Endothelial cell of umbilical vein (primary cell): ENCODE measurements at places on chromosomes 2 and 18.

DNA sequence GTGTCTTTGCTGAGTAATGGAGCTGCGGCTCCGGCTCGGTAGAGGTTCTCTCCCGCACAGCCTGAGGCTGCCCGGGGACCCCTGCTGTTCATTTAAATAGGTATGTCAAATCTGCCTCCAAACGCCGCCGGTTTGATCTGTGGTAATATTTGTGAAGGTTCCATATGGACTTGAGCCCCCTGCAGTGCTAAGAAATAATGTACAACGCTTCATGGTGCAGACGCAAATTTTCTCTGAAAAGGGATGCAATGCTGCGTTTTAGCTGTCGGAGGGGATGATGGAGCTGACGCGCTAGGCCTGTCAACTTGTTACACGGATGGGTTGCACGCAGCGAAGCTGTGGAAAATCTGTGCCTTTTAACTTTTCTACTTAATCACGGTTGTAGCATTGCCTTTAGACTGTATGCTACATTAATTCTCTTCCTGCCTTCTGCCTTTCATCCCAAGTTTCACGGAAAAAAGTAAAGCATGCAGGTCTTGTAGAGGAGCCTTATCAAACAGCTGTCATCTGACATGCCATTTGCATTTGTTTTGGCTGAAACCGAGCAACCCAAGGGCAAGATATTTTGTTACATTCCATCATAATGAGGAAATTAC, 43.2 kb downstream of the MRPS9 start:
- DNase-seq, result peak; percentile 38

- no peak for DNase-seq
Measured at GRCh38 chr2:60416221-60417008, 137.0 kb downstream of the BCL11A start.

GRCh38 chr2:61210332-61210981, 48.5 kb downstream of the C2orf74 start:
- DNase-seq, result no peak

- DNase-seq, result no peak
Measured at GRCh38 chr2:126482582-126483464, 173.1 kb upstream of the GYPC start.

DNA sequence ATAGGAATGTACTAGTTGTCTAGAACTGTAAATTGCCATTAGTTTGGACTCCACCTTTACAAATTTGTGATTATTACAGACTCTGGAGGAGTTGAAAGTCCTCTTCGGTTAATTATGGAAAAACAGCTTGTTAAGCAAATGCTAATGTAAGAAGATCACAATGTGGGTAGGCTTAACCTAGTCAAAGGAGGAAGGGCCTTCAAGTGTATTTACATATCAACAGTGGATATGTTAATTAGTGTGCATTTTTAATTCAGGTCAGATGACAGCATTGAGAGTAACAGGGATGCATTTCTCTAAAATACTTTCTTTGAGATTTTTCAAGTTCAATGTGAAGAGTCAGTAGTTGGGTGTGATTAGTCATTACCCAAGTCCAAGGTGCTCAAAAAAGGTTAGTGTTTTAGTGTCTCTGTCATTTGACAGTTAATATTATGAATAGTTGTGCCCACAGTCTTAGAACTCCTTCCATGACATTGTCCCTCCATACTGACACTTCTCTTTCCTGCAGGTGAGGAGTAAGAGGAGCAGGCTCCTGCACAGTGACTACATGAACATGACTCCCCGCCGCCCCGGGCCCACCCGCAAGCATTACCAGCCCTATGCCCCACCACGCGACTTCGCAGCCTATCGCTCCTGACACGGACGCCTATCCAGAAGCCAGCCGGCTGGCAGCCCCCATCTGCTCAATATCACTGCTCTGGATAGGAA, 28.0 kb downstream of the CD28 start:
- no peak for DNase-seq

DNA sequence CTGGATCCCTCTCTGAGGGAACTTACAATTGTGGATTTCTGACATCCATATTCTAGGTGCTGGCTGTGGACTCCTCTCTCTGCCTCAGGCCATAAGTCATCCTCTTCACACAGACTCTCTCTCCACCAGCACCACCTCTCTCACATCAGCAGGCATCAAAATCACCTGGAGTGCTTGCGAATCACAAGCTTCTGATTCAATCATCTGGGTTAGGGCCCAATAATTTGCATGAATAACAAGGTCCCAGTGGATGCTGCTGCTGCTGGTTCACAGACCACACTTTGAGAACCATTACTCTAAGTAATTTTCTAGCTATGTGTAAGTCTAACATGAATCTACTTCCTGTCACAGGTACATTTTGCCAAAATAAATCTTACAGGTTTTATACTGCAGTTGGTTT, 214.9 kb downstream of the DSEL start:
- no peak for DNase-seq

GRCh38 chr2:2101924-2102323, 229.2 kb downstream of the MYT1L start:
- DNase-seq, result no peak

GRCh38 chr2:65729246-65729645, 296.8 kb upstream of the SPRED2 start:
- no peak for DNase-seq

DNA sequence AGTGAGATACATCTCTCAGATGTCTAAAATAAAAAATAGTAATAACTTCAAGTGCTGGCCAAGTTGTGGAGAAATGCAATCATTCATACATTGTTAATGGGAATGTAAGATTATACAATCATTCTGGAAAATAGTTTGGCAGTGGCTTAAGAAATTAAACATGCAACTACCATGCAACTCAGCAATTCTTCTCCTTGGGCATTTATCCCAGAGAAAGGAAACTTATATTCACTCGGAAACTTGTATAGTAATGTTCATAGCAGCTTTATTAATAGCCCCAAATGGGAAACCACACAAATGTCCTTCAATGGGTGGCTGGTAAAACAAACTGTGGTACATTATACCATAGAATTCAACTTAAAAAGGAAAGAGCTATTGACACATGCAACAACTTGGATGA, 274.0 kb upstream of the SPRED2 start:
- no peak for DNase-seq
